ENCODE measurements at places on chromosomes 4 and X.

DNA sequence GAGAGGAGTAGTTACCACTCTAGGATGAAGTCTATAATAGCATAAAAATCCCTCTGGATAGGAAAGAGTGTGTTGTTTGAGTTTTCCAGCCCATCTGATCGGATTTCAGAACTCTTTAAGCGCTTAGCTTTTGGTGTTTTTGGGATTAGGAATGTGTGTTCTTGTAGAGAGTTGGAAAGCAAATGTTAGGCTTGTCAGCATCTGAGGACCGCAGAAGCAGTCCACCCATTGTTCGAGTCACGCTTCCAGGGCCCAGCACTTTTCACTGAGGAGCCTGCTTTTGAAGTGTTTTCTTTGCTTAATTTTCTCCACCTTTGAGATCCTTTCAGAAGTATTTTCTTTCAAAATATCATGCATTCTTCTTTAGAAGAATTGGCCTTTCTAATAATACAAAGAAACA, 306.2 kb downstream of the TENM3 start:
- no peak for DNase-seq

GRCh38 chr4:156109943-156110900, 156.6 kb upstream of the CTSO start:
- DNase-seq = no peak

- no peak for DNase-seq
These were observed 2675.7 kb downstream of the PCDH7 start for GRCh38 chr4:33395731-33396485.

DNA sequence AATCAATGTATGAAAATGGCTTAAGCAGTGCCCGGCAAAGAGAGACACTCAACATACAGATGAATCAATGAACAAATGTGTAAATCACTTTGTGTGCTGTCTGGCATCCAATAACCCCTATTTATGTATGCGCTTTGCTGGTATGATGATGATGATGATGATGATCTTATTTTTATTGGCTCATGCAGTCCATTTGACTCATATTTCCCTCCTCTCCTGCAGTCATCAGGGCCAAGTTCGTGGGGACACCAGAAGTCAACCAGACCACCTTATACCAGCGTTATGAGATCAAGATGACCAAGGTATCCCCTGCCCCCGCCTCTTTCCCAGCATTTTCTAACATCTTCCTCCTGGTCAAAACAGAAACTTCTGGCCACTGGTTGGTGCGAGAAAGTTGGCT, 2.5 kb downstream of the TIMP1 start:
- DNase-seq = no peak

- no peak for DNase-seq
These were observed 91.5 kb upstream of the ANKRD50 start for GRCh38 chr4:124804041-124804440.

DNA sequence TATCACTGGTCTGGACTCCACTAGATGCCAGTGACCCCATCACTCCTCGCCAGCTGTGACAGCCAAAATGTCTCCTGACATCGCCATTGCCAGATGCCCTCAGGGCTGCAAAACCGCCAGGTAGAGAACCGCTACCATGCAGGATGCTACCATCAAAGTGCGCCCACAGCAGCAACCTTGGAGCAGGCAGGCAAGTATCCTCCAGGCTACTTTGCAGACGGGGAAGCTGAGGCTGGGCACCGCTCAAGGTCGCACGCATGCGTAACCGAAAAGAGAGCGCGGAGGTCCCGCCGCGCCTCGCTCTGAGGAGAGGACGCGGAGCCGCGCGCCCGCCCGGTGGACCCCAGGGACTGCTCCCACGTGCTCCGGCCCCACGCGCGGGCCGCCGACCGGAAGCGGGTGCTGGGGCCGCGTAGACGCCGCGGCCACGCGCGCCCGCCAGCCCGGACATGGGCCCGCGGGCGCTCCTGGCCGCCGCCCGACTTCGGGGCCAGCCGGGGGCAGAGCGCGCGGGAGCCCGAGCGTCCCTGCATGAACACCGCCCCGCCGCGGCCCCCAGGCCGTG, at the start of gene STS:
Gene STS, plus strand, starts transcription at position 300 of the 565 bp plus-strand sequence. CDS start 105,488 bp downstream, outside the sequence.
- DNase-seq = no peak

DNA sequence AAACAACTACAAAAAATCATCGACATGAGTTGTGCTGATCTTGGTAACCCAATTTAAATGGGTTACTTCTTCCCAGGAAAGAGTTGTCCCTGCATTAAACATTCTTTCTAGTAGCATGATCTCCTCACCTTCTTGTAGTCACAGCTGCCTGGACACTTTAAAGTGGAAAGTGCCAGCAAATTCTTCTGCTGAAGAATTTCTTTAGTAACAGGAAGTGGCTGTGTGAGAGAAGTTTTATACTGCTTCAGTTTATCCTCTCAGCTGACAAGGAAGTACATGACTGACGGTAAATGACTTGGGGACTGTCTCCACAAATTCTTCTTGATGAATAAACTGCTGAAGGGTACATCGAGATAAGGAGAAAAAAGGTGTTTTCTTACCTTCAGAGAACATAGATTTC, 18.2 kb upstream of the TNIP3 start:
- DNase-seq = no peak

DNA sequence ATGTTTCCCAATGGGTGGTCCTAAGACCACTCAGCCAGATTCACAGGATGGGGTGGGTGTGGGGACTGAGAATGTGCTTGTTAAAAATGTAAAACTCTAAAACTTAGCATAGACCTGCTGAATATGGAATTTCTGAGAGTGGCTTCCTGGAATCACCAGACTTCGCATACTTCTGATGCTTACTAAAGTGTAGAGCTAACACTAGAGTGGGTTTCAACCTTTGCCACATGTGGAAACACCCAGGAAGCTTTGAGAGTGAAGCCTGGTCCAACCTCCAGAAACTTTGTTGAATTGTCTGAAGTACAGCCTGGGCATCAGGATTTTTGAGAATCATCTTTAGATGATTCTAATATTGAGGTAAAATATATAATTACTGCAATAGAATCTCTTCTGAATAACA, 167.8 kb upstream of the EDNRA start:
- no peak for DNase-seq

GRCh38 chr4:16524911-16525554, 298.8 kb upstream of the TAPT1 start:
- DNase-seq = no peak

DNA sequence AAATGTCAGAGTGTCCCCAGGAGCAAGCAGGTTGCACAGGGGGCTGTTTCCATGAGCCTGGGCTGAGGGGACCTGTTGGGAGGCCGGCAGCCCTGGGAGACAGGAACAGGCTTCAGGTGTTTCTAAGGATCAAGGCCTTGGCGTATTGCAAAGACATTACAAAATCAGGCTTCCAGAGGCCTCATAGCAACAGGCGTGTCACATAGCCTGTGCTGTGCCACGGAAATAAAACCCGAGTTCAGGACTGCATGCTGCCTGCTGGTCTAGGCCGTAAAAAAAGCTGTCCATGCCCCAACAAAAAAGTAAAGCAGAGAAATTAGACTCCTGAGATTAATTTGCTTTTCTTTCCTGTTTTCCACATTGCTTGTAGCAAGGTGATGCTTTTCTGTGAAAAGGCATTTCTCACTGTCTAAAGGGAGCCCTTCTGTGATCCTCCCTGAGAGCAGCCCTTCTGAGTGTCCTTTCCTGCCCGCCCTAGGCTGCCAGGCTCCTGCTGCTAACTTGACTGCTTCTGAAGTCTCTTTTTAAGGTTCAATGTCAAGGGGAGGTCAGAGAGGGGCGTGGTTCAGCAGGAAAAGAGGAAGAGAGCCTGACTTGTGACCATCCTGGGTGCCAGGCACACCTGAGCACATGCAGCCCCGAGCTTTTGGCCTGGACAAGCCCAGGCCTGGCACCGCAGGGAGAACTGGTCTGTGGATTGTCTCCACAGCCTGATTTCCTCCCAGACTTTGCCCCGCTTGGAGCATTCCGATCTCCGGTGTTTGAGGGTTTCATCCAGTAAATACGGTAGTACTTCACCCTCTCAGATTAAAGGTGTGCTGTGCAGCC, 21.3 kb downstream of the SHROOM2 start:
- DNase-seq = no peak

- DNase-seq = no peak
These were observed 565.2 kb upstream of the SLIT2 start for GRCh38 chr4:19686456-19686855.

GRCh38 chrX:132809581-132809980, 148.8 kb downstream of the HS6ST2 start:
- no peak for DNase-seq

DNA sequence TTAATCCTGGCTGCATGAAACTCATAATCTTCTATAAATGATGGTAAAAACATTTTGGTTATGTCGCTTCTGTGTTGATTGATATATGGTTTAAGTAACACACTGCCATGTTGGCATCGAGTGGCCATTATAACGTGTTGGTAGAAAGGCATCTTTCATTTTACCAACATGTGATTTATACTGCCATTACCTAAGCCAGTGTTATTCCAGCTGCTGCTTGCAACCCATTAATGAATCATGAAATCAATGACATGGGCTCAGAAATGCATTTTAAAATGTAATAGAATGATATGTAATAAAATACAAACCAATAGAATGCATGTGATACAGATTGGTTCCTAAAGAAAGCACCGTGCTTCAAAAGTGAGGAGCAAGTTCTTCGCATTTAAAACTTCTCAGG, 102.0 kb downstream of the VEGFC start:
- DNase-seq = no peak

DNA sequence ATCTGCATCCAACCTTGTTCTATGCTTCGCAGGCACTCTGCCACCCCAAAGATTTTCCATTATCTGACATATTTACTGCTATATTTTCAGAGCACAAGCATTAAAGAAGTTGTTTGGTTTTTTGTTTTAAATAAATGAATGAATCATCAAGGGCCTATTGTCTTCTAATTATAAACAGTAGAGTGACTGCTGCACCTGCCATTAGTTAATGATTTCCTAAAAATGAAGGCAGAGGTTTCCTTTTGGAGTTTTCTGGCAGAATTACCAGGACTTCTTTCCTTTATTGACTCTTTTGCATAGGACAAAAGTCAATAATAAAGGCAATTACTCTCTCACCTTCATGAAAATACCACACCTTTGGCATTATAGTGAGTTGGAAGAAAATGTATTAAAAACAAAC, 238.1 kb downstream of the INPP4B start:
- DNase-seq = no peak

DNA sequence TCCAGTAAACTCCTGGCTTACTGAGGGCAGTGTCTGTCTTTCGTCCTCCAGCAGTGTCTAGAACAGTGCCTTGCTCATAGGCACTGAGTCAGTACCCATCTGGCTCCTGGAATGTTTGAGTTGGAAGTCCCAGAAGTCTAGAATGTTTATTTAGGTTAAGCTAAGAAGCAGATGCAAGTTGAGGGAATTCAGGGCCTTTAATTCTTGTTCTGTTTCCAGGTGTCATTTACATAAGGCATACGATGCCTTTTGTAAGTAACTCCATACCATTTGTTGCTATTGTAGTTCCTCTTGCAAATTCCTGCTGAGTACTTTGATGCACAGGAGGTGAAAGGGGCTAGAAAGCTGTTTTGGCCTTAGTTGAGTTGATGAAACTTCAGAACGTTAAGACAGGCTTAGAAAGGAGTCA, 22.2 kb downstream of the ARHGAP10 start:
- DNase-seq = no peak
